Activated T-helper 1 cell treated with anti-CD3 and anti-CD28 coated beads, Interleukin-2, amount 50 U/mL, for 16 hours (primary cell): ENCODE measurements at places on chromosomes 12 and 14.
A peak's percentile ranks its signal among the peaks of the same experiment; 100 is the strongest.

DNA sequence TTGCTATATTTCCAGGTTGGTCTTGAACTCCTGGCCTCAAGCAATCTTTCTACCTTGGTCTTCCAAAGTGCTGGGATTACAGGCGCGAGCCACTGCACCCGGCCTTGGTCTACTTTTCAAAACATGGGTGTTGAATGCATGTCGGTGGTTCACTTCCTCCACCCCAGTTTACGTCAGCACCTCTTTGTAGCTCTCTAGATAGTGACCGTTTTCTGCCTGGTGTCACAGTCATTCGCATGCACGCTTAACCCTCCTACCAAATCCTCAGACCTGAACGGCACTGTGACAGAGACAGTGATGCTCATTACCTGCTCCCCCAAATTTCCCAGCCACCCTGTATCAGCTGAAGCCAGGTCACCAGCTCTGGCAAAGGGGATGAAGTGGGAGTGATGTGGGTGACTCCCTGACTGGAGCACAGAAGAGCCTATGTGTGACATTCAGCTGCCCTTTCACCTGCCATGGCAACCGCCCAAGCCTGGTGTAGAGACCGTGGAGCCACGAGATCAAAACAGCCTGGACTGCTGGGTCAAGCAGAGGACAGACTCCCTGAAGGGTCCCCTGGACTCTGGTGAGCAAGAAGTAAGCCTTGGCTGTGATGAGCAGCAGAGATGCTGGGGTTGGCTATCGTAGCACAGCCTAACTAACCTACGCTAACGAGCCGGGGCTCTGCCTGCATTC is 66.2 kb upstream of the GPR68 start:
- DNase-seq, result no peak

- no peak for DNase-seq
Observed at GRCh38 chr14:28830115-28830534, 63.5 kb downstream of the FOXG1 start.

GRCh38 chr14:102277874-102278630 is 26.9 kb downstream of the MOK start:
- no peak for DNase-seq

DNA sequence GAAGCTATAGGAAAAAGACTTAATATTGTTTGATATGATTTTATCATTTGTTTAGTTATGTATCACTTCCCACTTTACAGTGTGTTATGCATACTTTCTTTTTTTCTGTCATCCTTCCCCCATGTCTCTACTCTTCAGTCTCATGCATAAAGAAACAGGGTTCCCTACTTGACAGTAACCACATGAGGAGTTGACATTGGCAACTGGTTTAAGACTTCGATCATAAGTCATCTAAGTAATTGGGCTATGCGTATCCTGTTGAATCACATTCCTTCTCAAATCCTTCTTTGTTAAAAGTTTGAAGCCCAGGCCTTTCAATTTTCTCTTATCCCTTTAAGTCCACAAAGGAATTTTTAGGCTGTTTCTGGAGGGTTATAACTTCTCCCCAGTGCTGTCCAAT is 358.7 kb downstream of the RAD51B start:
- DNase-seq, result no peak

GRCh38 chr12:72836194-72836593 is 564.0 kb downstream of the TRHDE start:
- DNase-seq, result no peak

DNA sequence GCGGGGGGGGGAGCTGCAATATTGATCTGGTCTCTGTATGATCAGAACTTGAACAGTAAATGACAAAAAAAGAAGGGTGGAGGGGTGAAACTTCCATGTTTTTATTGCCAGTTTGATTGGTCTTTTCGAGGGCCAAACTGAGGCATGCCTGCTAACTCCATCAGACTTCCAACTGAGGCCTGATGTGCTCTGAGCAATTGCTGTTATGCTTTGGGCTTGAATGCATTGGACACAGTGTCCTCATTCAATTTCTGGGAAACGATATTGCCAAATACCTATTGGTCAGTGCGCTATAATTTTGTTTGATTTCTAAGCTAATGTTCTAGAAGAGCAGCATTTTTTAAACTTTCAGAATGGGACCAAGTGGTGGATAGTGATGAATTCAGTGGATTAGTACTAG is 2.1 kb upstream of the SLC38A2 start:
- no peak for DNase-seq

DNA sequence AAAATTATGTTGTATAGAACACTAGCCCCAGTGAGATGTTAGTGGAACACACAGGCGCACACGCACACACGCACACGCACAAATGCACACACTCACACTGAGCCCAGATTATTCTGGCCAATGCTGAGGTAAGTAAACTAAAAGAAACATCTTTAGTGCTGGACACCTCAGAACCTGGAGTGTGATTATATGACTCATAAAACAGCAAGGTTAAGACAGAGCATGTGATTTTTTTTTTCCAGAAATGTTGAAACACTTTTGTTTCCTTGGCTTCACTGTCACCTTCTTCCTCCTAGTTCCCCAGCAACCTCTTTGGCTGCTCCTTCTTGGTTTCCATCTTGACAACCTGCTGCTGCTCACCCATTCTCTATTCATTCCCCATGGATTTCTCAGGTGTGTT is 141.0 kb upstream of the ALG10B start:
- no peak for DNase-seq

DNA sequence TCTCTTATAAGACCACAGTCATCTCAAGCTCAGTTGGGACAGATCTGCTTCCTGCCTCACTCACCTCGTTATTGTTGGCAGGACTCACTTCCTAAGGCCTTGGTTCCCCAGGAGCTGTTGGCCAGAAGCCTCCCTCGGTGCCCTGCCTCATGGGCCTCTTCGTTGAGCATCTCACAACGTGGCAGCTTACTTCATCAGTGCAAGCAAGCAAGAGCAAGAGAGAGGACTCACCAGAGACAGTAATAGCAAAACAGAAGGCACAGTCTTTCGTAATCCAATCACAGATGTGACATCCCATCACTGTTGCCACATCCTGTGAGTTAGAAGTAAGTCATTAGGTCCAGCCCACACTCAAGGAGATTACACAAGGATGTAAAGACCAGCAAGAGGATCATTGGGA is 5.1 kb upstream of the NUMB start:
- DNase-seq, result no peak

GRCh38 chr14:73168274-73168673 is 32.0 kb downstream of the PSEN1 start:
- no peak for DNase-seq

GRCh38 chr12:53326460-53327185 is 5.2 kb upstream of the AAAS start:
- DNase-seq, result no peak

GRCh38 chr12:6788972-6789924 is at the start of gene CD4:
Gene CD4, plus strand, starts transcription at chr12:6789528. Its CDS starts 10,611 bp downstream, at chr12:6800139.
- DNase-seq, result peak; percentile 43

DNA sequence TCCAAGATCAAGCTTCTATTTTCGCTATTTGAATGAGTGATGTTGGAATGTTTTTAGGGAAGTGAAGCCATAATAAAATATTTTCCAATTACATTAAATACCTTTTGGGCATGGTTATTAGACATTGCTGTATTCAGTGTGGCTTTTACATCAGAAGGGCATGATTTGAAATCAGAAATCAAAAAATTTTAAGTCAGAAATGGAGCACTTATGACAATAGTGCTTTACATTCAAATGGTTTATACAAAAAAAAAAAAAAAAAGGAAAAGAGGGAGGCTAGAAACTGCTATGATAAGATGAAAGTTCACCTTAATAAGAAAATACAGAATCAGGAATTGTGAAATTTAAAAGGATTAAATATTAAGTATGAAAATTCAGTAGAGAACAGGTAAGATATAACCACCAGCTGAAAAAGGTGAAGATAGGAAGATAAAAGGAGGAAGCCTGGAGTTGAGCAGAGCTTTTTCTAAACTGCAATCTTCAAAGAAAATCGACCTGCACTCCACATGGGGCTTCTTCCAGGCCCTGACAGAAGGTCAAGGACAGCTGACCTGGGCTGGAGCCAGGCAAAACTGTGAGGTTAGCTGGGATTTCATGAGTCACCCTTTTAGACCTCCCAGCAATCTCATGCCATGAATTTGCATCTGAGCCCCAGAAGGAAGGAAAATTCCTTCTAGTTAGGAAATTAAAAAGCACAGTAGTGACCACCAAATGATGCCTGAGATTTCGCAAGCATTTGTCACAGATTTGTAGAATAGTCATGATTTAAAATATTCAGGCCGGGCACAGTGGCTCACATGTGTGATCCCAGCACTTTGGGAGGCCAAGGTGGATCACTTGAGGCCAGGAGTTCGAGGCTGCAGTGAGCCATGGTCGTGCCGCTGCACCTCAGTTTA is 23.4 kb upstream of the BMP4 start:
- DNase-seq, result no peak

DNA sequence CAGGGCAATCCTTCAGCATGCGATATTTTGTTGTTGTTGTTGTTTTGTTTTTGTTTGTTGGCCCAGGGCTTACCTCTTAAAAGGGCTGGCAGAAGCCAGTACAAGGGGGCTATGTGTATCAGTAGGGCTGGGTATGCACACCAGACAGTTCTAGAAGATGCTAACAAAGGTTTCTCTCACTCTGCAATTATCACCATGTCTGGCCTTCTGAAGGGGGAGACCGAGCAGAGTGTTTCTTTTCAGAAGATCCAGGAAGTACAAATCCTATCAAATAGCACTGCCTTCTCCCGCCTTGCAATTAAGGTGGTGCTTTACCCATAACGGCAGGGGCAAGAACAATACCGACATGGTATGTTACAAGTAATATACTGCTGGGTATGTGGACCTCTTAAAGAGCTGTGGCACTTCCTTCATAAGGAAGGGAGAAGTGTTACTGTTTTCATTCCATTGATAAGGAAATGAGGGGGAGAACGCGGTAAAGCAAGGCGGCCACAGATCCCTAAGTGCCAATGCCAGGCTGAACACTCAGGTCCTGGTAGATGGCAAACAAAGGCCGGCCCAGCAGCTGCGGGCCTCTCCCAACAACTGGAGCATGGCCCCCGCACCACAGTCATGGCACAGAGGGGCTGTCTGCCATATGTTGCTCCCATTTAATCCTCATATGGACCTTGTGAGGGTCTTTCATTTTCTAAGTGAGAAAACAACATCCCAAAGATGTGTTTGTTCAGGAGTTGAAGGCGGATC is 19.2 kb upstream of the CACNA2D4 start:
- DNase-seq, result no peak

- no peak for DNase-seq
Observed at GRCh38 chr12:94650143-94651056, at the start of gene TMCC3. Gene TMCC3, minus strand, starts transcription at chr12:94650557. Its CDS starts 127 bp downstream, at chr12:94650430.
